ENCODE measurements at places on chromosomes 3 and 15. TPM values are rescaled to one million over a fixed set of nuclear protein-coding genes. Genes with fewer than 3 reads are reported as not detected.

GRCh38 chr3:4813909-4814304 lies 165.3 kb upstream of the BHLHE40 start:
- H3K36me3 ChIP-seq = peaks cover 64% of the 10 kb centered on the region
- H3K4me1 ChIP-seq = no peaks in the 10 kb centered on the region
- H3K27ac ChIP-seq = no peak overlapping the region
- H3K4me3 ChIP-seq = no peak overlapping the region

Gene BLOC1S6
- total RNA-seq = 15.4 TPM

Gene TRPM1
- not detected for total RNA-seq

DNA sequence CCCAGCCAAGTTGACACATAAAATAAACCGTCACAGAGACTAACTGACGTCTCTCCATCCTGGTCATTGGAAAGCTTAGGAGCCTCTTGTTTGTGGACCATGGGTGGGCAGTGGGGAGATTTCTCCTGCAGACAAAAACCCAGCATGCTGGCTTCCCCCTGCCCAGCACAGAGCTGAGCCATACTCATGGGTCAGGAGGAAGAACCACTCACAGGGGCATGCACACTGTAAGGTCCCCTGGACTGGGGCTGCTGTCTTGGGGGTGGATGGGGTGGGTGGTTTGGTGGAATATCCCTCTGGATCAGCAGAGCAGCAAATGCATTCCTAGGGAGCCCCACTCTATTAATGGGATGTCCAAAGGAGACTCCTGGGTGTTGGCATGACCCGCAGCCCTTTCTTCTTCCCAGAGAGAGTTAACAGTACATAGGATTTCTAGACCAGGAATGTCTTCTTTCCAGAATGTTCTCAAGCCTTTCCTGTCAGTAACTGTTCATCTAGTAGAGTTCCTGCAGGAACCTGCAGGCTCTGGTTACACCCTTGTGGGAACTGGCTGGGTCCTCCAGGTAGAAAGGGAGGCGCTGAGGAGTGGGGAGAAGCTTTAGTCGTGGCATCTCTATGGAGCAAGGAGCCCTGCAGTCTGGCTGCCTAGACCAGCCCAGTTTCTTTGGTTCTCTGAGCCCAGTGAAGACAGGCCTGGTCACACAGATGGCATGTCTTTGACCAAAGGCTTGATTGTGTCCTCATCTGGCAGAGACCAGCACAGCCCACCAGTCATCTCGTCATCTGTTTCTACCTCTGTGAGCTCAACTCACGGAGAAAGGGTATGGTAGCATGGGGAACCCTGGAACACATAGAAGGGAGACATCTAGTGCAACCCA lies 73.4 kb upstream of the PRR23C start:
- H3K36me3 ChIP-seq = no peaks in the 10 kb centered on the region
- no peaks in the 10 kb centered on the region for H3K4me1 ChIP-seq
- no peak overlapping the region for H3K4me3 ChIP-seq
- H3K27me3 ChIP-seq = no peaks in the 10 kb centered on the region

DNA sequence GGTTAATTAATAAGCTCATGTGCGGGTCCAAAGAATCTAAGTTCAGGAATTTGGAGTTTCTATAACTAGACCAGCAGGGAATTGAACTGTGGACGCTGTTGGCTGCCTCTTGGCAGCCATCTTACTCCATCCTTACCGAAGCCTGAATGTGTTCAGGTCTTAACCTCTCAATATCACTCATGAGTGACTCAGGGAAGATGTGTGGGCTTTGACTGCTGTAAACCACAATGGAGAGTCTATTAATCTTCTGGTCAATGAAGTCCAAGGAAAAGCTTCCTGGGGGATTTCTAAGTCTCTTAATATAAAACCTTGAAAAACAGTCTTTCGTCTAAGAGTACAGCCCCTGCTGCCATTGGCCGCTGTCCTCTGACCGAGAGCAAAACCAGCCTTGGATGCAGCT lies 46.7 kb upstream of the OXTR start:
- H3K4me3 ChIP-seq = no peak overlapping the region
- no peaks in the 10 kb centered on the region for H3K4me1 ChIP-seq
- H3K27me3 ChIP-seq = no peaks in the 10 kb centered on the region
- DNase-seq = no peak

Gene NMNAT3
- 1.2 TPM for total RNA-seq

- H3K27me3 ChIP-seq = no peaks in the 10 kb centered on the region
- no peaks in the 10 kb centered on the region for H3K36me3 ChIP-seq
- no peak overlapping the region for H3K4me3 ChIP-seq
These were observed 36.2 kb downstream of the ZNF589 start for GRCh38 chr3:48276911-48277641.

DNA sequence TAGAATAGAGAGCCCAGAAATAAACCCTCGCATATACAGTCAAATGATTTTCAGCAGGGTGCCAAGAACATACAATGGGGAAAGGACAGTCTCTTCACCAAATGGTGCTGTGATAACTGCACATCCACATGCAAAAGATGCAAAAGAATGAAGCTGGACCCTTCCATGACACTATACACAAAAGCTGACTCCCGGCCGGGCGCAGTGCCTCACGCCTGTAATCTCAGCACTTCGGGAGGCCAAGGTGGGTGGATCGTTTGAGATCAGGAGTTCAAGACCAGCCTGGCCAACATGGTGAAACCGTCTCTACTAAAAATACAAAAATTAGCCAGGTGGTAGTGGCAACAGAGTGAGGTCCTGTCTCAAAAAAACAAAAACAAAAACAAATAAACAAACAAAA lies 43.2 kb upstream of the IQSEC1 start:
- H3K4me3 ChIP-seq = no peak overlapping the region
- H3K4me1 ChIP-seq = no peaks in the 10 kb centered on the region
- H3K36me3 ChIP-seq = no peaks in the 10 kb centered on the region
- no peaks in the 10 kb centered on the region for H3K27me3 ChIP-seq
- DNase-seq = no peak

DNA sequence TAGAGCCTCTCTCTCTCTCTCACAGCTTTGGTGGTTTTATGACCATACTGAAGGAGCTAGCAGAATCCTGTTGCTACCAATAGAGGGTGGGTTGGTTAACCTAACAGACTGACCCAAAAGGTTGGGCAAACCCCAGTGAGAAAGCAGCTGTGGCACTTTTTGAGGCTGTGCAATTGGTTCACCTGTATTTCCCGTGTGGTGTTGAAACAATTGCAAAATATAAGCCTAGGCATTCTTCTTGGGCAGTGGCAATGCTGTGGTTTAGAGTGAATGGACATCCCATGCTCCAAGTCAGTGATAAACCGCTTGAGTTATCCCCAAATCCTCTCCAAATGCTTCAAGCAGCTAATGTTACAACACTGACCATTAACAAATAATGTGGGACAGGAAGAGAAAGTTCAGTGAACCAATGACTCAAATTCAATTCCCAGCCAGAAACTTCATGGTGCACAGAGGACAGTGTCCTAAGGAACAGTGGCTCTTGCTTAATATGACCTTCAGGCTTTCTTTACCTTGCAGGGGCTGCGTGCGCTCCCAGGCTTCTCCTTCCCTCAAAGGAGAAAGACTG lies 261.9 kb upstream of the ICE2 start:
- no peaks in the 10 kb centered on the region for H3K27me3 ChIP-seq
- DNase-seq = no peak
- no peaks in the 10 kb centered on the region for H3K36me3 ChIP-seq
- no peaks in the 10 kb centered on the region for H3K4me1 ChIP-seq
- no peak overlapping the region for H3K27ac ChIP-seq
- H3K4me3 ChIP-seq = no peak overlapping the region

DNA sequence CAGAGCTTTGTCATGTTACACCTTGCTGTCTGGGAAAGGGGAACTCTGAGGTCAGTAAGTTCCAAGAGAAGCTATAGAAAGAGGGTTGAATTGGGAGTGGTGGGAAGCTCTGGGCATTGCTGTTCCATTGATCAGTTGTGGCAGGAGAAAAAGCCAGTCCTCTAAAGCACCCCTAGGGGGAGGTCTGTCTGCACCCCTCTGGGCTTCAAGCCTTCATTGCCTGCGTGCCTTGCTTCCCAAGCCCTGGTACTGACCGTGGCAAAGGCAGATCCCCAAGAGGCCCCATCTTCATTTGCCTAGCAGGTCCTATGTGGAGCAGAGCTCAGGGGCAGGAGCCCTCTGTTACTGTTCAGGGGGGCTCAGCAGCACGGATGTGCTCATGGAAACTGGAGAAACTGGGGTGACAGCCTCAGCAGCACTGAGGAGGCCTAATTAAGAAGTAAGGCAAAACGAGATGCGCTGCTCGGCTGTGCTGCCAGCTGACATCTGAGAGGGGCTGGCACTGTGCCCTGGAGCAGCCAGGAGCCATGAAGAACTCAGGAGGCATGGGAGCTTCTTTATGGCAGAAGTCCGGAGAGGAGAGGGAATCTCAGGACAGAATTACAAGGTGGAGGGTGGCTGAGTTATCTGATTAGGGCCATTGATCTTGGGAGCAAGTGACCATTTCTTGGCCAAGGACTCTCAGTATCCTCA lies 270.9 kb downstream of the RPLP1 start:
- H3K36me3 ChIP-seq = no peaks in the 10 kb centered on the region
- no peaks in the 10 kb centered on the region for H3K4me1 ChIP-seq
- no peaks in the 10 kb centered on the region for H3K27me3 ChIP-seq
- H3K4me3 ChIP-seq = no peak overlapping the region
- H3K27ac ChIP-seq = no peak overlapping the region

Data from ascending aorta (tissue), 2 donors.